ENCODE measurements at places on chromosomes 1 and 21.

DNA sequence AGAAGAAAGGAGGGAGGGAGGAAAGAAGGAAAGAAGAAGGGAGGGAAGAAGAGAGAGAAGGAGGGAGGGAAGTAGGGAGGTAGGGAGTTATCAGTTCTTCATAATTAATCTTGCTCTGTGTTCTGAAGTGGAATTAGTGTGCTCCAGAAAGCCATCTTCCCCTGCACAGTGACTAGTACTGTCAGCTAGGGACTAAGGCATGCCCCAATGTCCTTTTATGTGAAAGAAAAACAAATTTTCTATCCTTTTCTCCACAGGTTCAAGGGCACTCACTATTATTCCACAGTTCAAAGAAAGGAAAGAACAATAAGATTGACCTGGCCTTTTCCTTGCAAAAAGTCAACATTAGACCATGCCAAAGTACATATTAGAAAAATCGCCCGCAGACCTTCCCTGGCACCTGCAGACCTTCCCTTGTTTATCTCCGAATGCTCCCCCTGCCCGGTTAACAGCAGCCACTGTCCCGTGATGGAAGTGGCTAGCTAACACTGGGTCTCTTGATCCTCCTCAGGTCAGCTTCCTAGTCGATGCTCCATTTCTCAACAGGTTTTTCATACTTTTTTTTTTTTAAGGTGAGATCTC lies 107.2 kb upstream of the EDEM3 start:
- DNase-seq, result no peak

- DNase-seq, result no peak
These were observed 35.3 kb downstream of the CLCA4 start for GRCh38 chr1:86582161-86582560.

- DNase-seq, result peak; percentile 23
These were observed 9.3 kb upstream of the PHGDH start for GRCh38 chr1:119702384-119702783.

GRCh38 chr1:209504571-209504970 lies 78.9 kb upstream of the CAMK1G start:
- no peak for DNase-seq

DNA sequence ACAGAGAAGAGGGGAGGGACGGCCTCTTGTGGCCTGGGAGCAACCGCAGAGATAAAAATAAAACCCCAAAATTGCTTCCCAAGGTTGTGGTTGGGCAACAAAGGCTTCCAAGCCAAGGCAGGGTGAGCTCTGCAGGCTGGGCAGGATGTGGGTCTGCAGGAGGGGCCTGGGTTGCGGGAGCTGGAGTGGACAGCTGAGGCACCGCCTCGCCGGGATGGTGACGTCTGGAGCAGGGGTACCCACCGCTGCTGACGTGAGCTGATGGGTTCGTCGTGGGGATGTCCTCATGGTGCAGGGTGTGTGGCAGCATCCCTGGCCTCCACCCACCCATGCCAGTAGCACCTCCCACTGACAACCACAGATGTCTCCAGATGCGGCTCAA lies 3.7 kb downstream of the AURKAIP1 start:
- DNase-seq, result no peak

DNA sequence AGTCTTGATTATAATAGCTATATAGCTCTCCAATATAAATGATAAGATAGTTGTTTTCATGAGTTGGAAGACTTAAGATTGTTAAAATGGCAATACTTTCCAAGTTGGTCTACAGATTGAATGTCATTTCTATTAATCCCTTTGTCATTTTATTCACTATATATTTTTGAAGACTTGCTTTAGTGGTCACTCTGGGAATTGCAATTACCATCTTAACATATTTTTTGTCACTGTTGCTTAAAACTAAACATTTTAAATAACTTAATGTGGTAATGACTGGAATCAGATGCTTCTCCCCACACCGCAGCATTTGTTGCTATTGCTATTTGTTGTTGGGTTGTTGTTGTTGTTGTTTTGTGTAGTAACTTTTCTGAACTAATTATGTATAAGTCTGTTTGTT lies 1592.9 kb downstream of the MRPL39 start:
- DNase-seq, result no peak

GRCh38 chr1:32741413-32742198 lies 39.0 kb upstream of the SYNC start:
- DNase-seq, result no peak

GRCh38 chr1:58608297-58608696 lies 31.2 kb upstream of the TACSTD2 start:
- DNase-seq, result no peak

GRCh38 chr1:54339126-54339525 lies 67.1 kb downstream of the SSBP3 start:
- DNase-seq, result no peak

GRCh38 chr1:219120624-219121544 lies 52.8 kb upstream of the LYPLAL1 start:
- peak; percentile 84 for DNase-seq

DNA sequence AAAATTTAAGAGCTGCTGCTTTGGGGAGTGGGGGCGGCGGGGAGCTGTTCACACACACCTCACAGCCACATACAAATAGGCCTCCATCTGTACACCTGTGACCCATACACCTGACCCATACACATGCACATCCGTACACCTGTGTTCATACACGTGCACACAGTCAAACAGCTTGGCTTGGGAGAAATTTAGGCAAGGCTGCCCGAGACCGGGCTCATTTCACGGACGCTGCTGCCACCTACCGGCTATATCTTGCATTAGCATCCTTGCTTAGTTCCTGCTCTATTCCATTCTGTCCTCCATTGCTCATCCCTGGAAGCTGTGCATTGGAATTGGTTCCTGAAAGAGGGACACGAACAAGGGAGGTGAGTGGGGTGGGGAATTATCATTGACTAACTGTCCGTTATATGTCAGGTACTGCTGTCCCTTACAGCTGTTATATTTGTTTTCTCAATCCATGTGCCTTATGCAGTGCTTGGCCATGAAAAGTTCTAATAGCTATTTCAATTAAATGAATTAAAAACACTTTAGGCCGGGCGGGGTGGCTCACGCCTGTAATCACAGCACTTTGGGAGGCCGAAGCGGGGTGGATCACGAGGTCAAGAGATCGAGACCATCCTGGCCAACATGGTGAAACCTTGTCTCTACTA lies 37.1 kb upstream of the EPB41 start:
- DNase-seq, result peak; percentile 16

GRCh38 chr1:203172184-203173010 lies 3.2 kb downstream of the MYBPH start:
- DNase-seq, result no peak

DNA sequence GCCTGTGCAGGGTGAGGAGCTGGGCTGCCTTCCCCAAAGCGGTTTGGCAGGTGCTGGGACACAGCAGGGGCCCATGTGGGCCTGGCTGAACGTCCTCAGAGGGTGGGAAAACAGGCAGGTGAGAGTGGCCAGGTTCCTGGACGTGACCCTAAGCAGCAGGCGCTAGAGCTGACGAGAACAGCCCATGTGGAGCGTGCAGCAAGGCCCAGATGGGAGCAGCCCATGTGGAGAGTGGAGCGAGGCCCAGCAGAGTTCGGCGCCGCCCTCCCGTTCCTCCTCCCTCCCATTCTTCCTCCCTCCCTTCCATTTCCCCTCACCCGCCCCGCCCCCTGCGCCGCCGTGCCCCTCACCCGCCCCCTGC lies 314.4 kb upstream of the VAMP3 start:
- DNase-seq, result no peak

DNA sequence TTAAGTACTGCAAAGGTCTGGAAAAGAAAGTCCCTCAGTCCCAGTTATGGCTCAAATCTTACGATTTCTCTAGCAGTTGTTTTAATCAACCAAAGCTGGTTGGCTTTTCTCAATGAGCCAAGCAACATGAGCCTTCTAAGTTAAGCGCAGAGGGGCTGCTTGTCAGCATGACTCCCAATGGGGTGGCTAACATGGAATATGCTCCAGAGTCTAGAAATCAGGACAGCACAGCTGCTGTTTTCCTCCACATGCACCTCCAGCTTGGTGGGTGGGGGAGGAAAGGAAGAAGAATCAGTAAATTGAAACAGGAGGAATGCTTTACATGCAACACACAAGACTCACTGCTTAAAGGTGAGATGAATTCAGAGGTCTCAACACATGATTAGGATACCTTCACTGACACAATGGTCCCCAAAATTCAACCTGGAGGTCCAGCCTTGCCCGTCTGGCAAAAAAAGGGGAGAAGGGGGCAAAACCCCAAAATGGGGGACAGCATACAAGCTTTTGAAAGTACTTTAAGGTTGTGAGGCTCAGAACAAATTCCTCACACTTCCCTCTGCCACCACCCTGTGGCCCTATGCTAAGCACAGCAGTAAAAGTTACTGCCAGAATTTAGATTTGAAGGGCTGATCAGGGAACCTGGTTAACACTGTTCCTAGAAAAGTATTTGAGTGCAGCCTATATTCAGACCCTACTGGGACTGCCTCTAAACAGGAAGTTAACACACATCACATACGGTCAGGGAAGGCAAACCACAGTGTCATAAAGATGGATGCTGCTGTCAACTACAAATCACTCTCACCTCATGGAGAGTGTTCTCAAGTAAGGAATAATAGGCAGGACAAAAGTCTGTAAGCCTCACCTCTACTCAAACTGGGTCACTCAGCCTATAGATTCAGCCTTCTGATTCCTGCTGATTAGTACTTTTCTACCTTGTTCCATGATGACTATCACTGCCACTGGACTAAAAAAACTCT lies 2.6 kb downstream of the GATAD2B start:
- DNase-seq, result no peak

DNA sequence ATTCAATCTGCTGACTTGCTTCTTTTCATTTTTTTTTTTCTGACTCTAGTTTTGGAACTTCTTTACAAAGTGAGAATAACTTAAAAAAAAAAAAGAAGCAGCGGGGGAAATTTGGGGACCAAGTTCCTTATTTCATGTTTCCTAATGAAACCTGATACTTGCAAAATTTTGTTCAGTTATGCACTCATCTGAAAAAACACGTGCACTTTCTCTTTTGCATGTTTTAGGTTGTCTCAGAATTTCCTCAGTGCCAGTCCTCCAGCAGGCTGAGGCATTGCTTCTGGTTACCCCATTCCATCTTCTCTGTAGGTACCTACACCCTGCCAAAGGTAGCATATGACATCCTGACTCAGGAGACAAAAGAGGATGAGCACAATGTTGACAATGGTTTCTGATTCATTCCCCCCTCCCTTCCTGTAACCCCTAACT lies 299.7 kb downstream of the GRIK1 start:
- no peak for DNase-seq

DNA sequence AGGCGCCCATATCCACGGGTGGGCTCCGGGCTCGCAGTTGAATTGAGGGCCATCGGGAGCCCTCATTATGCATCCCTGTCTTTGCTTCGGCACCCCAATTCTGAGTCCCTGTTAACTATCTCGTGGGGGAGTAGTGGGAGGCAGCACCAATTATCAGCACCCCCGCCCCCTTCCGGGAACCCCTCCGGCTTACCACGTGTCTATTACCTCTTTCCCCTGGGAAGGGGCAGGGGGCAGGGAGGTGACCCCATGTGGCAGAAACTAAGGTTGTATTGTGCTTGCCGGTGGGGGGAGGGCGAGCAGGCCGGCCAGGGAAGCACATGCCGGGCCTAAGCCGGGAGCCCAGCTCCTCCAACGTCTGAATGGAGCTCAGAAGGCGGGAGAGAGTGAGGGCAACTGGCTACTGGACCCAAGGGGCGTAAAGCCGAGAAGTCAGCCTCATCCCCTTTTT lies 1.0 kb downstream of the LIN28A start:
- no peak for DNase-seq

DNA sequence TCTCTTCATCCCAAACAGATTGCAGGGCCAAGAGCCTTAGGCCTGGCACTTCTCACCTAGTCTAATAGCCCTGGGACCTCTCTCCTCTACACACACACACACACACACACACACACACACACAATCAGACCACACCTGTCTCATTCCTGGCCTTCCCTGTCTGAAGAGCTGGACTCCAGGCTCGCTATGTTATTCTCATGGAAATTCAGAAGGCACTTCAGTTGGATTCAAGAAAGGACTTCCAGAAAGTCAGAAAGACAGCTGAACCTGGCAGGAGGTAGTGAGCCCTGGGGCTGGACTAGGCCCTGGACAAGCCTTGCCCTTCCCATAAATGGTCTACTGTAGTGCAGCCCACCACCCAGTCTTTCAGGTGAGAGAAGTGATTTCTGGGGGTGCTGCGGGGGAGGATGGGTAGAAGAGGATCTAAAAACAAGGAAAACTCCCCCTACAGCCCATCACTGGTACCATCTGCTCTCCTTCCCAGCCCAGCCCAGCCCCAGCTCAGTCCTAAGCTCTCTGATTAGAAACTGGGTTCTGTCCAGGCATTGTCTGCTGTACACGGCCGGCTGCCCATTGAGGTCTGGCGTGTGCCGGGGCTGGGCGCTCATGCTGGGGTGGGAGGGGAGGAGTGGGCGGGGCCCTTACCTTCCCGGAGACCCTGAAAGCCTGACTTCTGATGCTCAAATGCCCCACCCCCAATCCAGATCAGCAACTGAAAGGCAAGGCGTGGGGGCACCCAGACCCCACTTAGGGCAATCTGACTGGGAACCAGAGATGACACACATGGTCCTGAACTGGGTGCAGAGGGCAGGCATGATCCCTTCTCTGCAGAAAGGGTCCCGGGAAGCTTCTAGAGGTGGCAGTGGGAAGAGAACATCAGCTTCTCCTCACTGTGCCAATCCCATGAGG lies 2.5 kb downstream of the KIF21B start:
- DNase-seq, result no peak

DNA sequence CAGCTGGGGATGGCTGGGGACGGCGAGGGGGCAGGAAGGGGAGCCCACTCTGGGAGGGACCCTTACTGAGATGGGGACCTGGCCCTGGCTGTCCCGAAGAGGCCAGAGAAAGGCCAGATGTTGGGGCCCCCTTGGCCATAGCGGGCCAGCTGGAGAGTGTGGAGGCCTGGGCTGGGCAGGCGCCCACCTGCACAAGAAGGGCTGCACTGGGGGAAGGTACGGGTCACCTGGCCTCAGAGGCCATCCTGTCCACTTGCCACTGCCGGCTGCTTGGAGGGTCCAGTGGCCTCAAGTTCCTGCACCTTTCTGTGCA lies 5.0 kb upstream of the PLCH2 start:
- no peak for DNase-seq

- DNase-seq, result no peak
These were observed 176.6 kb downstream of the GRIK3 start for GRCh38 chr1:36857754-36858153.

- DNase-seq, result no peak
These were observed 35.9 kb downstream of the RGSL1 start for GRCh38 chr1:182485861-182486260.

DNA sequence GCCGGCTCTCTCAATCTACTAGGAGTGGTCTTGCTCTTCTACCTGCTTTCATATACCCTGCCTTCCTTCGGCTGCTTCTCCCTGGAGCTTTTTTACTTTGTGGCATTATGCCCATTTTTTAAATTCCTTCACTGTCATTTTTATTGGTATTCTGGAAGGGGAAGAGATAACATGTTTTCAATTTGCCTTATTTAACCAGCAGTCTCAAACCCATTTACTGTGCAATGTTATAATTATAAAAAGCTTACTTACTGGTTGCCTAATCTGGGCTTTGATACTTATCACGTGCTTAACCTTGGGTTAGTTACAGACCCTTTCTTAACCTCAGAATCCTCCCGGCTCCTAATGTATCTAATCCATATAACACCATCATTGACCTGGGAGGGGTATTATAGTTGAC lies 128.1 kb downstream of the SIPA1L2 start:
- DNase-seq, result no peak
